Hepatocyte (in vitro differentiated cells): ENCODE measurements at places on chromosomes 12 and 14. TPM values are rescaled to one million over a fixed set of nuclear protein-coding genes. Genes with fewer than 3 reads are reported as not detected.
A peak's percentile ranks its signal among the peaks of the same experiment; 100 is the strongest.

TMPRSS12 gene
- total RNA-seq = not detected in 2 replicates

DNA sequence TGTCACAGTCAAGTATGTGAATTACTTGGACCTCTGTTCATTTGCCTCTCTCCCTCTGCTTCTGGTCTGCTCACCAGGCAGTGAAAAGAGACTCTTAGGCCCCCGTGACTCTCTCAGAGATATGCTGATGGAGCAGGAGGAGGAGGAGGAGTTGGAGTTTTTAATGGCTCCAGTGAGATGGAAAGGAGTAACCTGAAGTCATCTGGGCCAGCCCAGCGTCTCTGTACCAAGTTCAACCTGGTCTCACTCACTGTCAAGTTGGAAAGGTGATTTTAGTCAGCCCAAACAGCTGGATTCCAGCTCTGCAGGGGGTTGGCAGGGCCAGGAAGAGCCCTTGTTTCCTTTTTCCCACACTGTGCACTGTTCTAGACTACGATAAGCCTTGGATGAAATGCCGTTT lies 48.6 kb downstream of the SH2B3 start:
- H3K36me3 ChIP-seq = no peaks in the 10 kb centered on the region
- DNase-seq = no peak
- H3K4me1 ChIP-seq = no peaks in the 10 kb centered on the region
- H3K27me3 ChIP-seq = no peaks in the 10 kb centered on the region
- no peak overlapping the region for H3K27ac ChIP-seq

DNA sequence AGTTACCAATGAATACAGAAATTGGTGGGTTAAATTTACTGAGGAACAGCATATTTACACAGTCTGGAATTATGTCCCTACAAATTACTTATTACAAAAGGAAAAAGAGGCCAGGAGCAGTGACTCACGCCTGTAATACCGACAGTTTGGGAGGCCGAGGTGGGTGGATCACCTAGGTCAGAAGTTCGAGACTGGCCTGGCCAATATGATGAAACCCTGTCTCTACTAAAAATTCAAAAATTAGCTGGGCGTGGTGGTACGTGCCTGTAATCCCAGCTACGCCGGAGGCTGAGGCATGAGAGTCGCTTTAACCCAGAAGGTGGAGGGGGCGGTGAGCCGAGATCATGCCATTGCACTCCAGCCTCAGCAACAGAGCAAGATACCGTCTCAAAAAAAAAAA lies 52.6 kb downstream of the HECTD1 start:
- H3K4me1 ChIP-seq = no peaks in the 10 kb centered on the region
- H3K27me3 ChIP-seq = no peaks in the 10 kb centered on the region
- DNase-seq = no peak
- H3K36me3 ChIP-seq = no peaks in the 10 kb centered on the region
- no peak overlapping the region for H3K27ac ChIP-seq
- no peak overlapping the region for H3K4me3 ChIP-seq

KRT82 gene
- total RNA-seq = not detected in 2 replicates

DNA sequence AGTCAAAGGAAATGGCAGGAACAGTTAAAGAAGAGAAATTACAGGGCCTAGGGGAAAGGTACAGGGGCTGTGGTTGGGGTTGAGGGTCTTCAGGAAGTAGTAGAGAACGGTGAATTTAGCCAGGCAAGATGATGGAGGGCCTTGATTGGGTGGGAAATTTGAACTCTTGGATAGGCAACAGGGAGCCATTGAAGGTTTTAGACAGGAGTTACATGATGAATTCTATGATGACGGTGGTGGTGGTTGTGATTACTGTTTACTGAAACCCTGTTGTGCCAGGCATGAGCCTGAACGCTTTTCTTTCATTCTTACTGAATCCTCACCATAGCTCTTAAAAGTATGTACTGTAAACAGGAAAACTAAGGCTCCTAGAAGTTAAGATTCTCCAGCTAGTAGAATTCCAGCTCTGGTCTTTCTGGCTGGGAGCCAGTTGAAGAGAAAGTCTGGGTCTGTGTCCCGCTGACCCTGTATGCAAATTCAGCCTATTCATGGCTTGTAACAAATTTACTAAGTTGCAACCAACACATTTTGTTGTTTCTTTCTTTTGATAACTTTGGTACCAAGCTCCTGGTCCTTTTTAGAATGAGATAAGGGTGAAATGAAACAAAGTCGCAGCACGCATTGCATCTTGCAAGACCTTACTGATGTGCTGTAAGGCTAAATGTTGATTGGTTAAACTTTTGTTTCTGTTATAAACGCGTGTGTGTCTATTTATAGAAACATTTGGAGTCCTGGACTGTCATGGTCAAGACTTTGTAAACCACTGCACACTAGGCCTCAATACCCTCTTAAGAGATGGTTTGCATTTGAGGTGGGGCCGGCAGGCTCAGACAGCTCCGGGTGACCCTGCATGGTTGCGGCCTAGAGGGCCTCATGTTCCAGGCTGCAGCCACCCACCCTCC lies 6.0 kb downstream of the ORAI1 start:
- no peak overlapping the region for H3K4me3 ChIP-seq
- peaks cover 32% of the 10 kb centered on the region for H3K4me1 ChIP-seq
- peak overlapping the region; percentile 81 for H3K27ac ChIP-seq

- no peaks in the 10 kb centered on the region for H3K27me3 ChIP-seq
- no peak overlapping the region for H3K4me3 ChIP-seq
- no peaks in the 10 kb centered on the region for H3K4me1 ChIP-seq
- no peaks in the 10 kb centered on the region for H3K36me3 ChIP-seq
- DNase-seq = no peak
- no peak overlapping the region for H3K27ac ChIP-seq
These were observed 14.0 kb upstream of the C1S start for GRCh38 chr12:7046383-7047105.

SRRM4 gene
- 0.03 and 0.08 TPM in 2 replicates for total RNA-seq

CIROP gene
- not detected in 2 replicates for total RNA-seq

DNA sequence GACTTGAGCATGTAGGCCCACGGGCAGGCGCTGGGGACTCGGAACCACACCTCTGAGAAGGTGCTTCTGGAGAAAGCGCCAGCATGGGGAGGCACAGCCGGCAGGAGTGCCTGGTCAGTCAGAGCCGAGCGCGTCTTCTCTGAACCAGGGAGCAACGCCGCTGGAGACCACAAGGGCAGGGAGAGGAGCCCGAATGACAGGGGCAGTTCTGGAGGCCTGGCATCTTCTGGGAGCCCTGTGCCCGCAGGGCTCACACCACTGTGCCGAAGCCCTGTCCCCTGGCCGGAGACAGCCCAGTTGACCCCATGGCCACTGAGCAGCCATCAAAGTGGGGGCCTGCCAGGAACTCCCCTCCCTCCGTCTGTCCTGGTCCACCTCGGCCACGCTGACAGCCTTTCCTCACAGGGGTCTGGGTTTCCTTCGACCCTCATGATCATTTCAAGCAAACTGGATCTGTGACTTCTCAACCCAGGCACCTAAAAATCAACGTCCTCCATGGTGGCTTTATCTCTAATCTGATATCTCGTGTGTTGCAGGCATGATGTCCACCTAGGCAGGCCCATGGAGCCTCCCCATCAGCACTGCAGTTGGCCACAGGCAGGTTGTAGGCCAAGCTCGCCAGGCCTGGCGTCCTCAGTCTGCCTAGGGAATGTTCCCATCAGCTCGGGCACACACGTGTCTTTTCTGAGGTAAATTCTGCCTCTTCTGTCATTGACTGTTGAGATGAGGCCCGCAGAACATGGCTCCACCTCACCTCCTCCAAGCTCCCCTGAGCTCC lies 299.3 kb upstream of the RTL1 start:
- DNase-seq = no peak
- H3K4me1 ChIP-seq = no peaks in the 10 kb centered on the region
- no peaks in the 10 kb centered on the region for H3K36me3 ChIP-seq
- H3K4me3 ChIP-seq = no peak overlapping the region

GRCh38 chr12:8849876-8850275 lies 27.5 kb downstream of the A2ML1 start:
- DNase-seq = no peak
- H3K4me3 ChIP-seq = no peak overlapping the region
- no peaks in the 10 kb centered on the region for H3K27me3 ChIP-seq
- no peak overlapping the region for H3K27ac ChIP-seq
- no peaks in the 10 kb centered on the region for H3K4me1 ChIP-seq

DNA sequence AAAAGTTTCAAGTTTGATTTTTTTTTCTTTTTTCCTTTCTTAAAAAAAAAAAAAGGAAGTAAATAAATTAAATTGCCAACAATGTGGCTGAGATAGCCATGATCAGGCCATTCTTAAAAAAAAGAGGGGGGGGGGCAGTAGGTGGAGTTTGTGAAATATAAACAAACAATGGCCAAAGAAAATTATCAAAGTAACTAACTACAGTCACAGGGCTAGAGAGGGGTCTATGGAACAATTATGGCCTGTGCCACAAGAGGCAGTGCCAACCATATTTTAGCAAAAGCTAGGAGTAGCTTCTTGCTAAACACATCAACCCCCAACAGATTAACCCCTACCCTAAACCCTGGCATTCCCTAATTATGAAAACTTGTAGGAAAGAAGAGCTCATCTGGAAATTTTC lies 16.2 kb upstream of the SMARCC2 start:
- no peaks in the 10 kb centered on the region for H3K27me3 ChIP-seq
- H3K4me3 ChIP-seq = no peak overlapping the region
- peaks cover 4% of the 10 kb centered on the region for H3K36me3 ChIP-seq

GRCh38 chr12:6266971-6267721 lies 43.3 kb upstream of the PLEKHG6 start:
- no peaks in the 10 kb centered on the region for H3K36me3 ChIP-seq
- peaks cover under 1% of the 10 kb centered on the region for H3K4me1 ChIP-seq
- DNase-seq = no peak

DNA sequence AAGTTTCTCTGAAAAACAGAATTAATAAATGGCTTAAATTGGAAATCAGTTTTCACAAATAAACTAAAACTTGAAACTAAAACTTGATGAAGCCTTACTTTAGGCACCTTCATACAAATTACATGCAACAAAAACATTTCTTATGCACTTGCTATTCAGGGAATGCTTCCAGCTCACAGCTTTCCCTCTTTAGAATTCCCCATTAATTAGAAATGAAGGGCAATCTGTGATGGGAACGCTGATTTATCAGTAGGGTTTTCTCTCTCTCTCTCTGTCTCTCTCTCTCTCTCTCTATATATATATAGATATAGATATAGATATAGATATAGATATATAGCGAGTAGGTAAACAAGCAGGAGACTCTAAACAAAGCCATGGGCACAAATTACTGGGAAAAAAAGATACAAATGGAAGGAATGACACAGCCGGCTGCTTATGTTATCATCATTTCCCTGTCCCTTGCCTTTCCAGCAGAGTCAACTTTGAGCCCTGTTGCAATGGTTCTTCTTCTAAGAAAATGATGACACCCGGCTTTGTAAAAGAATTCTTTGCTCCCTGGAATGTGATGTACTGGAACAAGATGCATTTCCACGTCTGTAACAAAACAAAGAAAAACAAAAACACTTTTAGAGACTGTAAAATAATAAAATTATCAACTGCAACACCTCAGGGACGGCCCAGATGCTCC lies 1121.6 kb upstream of the TMEM132C start:
- H3K27me3 ChIP-seq = no peaks in the 10 kb centered on the region
- H3K36me3 ChIP-seq = no peaks in the 10 kb centered on the region
- no peak for DNase-seq
- no peaks in the 10 kb centered on the region for H3K4me1 ChIP-seq
- no peak overlapping the region for H3K4me3 ChIP-seq
- H3K27ac ChIP-seq = no peak overlapping the region

DACT1 gene
- 17.5 and 19.6 TPM in 2 replicates for total RNA-seq

DNA sequence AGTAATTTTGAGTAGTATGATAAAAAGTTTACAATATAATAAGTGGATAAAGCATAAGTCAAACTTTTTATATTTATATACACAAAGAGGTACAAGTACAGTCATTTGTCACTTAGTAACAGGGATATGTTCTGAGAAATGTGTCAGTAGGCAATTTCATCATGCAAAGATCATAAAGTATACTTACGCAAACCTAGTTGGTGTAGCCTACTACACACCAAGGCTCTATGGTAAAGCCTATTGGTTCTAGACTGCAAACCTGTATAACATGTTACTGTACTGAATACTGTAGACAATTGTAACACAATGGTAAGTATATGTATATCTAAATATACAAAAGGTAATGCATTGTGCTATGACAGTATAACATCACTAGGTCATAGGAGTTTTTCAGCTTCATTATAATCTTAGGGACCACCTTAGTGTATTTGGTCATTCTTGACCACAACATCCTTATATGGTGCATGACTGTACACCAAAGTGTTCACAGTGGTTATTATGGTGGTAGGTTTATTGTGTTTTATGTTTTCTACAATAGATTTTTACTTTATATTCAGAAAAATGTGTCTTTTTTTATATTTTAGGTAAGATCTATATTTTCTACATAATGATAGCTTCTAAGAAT lies 14.9 kb upstream of the SCFD1 start:
- no peak overlapping the region for H3K4me3 ChIP-seq
- no peaks in the 10 kb centered on the region for H3K36me3 ChIP-seq
- H3K27me3 ChIP-seq = no peaks in the 10 kb centered on the region
- H3K27ac ChIP-seq = no peak overlapping the region

GRCh38 chr14:30385925-30386324 lies 173.0 kb upstream of the G2E3 start:
- no peak for DNase-seq
- H3K4me1 ChIP-seq = no peaks in the 10 kb centered on the region
- no peaks in the 10 kb centered on the region for H3K27me3 ChIP-seq
- no peak overlapping the region for H3K4me3 ChIP-seq
- H3K27ac ChIP-seq = no peak overlapping the region
- no peaks in the 10 kb centered on the region for H3K36me3 ChIP-seq

DNA sequence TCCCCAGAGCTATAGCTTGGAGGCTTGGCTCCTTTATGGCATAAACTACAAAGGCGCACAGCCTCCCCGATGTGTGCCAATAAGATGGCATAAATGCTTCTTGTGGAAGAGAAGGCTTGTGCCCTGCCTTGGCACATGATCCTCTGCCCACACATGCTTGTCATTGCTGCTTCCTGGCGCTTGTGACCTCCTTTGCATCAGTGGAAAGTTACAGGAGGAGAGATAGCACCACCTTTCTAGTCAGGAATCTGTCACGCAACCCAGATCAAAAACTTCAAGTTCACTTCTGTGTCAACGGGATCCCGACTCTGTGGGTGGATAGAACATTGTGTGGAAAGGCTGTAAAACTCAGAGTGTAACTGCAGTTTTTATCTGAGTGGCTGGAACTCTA lies 183.8 kb upstream of the HIF1A start:
- H3K27ac ChIP-seq = peak overlapping the region; percentile 62
- no peak for DNase-seq
- H3K36me3 ChIP-seq = no peaks in the 10 kb centered on the region
- H3K27me3 ChIP-seq = no peaks in the 10 kb centered on the region
- no peak overlapping the region for H3K4me3 ChIP-seq

NTS gene
- 18.4 and 18.9 TPM in 2 replicates for total RNA-seq

DNA sequence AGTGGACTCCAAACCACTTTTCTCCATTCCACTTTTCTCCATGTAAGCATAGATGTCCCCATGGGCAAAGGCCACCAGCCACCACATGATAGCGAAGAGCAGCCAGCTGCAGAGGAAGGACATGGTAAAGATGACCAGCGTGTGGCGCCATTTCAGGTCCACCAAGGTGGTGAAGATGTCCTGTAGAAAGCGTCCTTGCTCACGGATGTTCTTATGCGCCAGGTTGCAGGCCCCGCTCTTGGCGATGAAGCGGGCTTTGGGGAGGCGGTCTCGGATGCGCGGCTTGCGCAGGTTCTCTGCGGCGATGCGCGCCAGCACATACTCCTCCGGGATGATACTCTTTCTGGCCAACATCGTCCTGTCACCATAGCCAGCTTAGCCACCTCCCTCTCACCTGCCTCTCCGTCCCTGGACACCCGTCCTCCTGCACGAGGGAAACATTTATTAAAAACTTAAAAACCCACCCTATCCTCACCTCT lies 1.2 kb downstream of the KCNJ8 start:
- H3K36me3 ChIP-seq = no peaks in the 10 kb centered on the region
- H3K27me3 ChIP-seq = peaks cover 5% of the 10 kb centered on the region
- peak overlapping the region; percentile 86 for H3K4me3 ChIP-seq
- peak overlapping the region; percentile 36 for H3K27ac ChIP-seq
